Activated CD4-positive, alpha-beta T cell treated with anti-CD3 and anti-CD28 coated beads for 24 hours (primary cell): ENCODE measurements at places on chromosomes 16 and 17.

GRCh38 chr17:9421525-9421924 is 154.1 kb downstream of the STX8 start:
- DNase-seq: no peak

DNA sequence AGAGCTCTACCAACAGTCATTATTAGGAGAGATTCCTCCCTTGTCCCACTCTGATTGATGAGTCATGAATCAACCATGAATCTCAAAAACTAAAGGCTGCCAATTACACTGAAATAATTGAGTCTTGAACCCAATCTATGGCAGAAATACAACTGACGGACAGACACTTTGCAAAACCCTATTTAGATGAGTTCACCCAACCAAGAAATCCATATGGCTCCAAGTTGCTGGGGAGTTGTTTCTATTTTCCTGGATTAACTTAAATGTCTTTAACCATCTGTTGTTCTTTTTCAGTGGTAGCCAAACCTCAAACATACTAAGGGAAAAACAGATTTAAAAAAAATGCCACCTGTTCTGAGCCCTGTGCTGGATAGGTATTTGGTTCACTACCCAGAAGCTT is 151.0 kb downstream of the SHISA9 start:
- DNase-seq: no peak

- no peak for DNase-seq
Measured at GRCh38 chr17:50926523-50926922, 60.4 kb upstream of the TOB1 start.

- DNase-seq: no peak
Measured at GRCh38 chr16:86406056-86406455, 104.3 kb upstream of the FOXF1 start.

DNA sequence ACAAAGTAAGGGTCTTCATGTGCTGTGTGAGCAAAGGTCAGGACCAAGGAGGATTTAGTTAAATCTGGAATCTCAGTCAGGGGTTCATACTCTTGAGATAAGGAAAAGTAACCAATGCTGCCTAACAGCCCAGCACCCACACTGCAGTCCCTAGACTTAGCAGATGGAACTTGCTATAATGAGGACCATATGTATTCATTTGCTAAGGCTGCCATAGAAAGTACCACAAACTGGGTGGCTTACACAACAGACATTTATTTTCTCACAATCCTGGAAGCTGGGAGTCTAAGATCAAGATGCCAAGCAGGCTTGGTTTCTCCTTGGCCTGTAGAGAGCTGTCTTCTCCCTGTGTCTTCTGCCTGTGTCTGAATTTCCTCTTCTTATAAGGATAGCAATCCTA is 20.8 kb downstream of the ZP2 start:
- no peak for DNase-seq

DNA sequence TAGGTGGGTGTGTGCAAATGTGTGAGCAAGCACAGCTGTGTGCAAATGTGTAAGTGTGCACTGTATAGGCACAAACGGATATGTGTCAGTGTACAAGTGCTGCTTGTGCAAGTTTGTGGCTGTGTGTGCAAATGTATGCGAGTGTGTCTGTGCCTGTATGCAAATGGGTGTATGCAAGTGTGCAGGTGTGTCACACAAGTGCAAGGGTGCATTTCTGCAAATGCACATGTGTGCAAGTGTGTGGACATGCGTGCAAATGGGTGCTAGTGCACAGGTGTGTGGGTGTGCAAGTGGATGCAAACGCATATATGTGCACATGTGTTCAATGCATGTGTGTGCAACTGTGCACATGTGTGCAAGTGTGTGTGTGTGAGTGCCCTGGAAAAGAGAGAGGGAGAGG is 76.5 kb upstream of the TNRC6C start:
- DNase-seq: no peak

DNA sequence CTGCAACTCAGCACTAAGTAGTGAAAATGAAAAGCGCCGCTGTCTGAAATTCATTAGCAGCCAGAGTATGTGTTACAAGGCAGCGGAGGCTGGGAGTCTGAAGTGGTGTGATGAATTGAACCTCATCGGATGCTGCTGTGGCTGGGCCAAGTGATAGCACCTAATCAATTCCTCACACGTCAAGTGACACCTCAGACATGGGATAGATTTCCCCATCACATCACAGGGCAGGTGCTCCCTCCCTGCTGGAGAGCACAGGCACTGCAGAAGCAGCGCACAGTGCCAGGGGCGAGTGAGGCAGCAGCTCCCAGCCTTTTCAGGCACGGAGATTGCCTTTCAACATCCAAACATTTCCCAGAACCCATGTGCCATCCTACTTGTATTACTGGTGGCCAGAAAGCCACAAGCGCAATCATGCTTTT is 32.2 kb downstream of the DRC3 start:
- DNase-seq: no peak

DNA sequence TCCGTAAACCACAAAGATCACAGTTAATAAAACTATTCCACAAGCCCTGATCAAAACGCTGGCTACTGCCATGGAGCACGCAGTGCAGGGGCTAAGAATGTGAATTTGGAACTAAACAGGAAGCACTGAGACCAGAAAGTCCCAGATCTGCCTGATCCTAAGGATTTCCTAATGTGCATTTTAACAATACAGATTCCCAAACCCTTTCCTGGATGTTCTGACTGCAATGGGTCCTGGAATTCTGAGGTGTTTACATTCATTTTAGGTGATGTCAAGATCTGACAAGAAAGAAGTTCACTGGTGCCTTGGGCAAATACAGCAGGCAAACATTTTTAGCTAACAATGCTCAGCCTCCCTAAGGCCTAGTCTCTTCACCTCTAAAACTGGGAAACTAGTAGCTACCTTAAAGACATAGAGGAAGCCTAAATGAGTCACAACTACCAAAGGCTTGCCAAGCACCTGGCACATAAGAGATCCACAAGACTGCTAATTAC is 10.3 kb downstream of the NSMCE1 start:
- DNase-seq: no peak

GRCh38 chr17:80835816-80836657 is 155.6 kb upstream of the CHMP6 start:
- DNase-seq: no peak

- no peak for DNase-seq
Measured at GRCh38 chr16:69555437-69555836, 10.3 kb upstream of the NFAT5 start.

- no peak for DNase-seq
Measured at GRCh38 chr17:73863761-73864535, 219.7 kb upstream of the SDK2 start.

DNA sequence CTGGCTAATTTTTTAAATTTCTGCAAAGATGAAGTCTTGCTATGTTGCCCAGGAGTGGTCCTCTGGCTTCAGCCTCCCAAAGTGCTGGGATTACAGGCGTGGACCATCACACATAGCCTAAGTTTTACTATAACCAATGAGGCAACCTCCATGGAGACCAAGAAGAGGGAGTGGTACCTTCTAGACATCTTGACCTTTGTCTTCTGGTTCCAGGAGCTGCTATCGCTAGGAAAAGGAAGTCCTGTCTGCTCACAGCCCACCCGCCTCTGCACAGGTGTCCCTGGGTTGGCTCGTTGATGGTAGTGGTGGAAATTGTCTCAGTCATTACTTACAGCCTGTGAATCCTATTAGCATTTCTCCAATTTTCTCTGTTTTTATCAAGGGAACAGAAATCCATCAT is 169.7 kb downstream of the PRKCA start:
- DNase-seq: no peak

- DNase-seq: no peak
Measured at GRCh38 chr17:1561420-1562175, 994 bp downstream of the PITPNA start.

DNA sequence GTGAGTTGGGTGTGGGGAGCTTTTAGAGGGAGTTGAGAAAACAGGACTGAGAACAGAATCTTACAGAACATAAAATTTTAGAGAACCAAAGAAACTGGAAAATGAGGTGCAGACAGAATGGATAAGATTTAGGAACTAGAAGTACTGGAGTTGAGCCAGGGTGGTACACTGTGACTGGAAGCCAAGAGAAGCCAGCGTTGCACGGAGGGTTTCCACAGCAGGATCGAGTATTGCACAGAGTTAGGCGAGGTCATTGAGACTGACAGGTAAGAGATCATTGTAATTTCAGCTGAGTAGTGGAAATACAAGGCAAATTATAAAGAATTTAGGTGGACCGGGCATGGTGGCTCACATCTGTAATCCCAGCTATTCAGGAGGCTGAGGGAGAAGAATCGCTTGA is 6.6 kb downstream of the GSDMA start:
- DNase-seq: no peak

GRCh38 chr17:62824290-62825131 is 16.4 kb upstream of the MARCHF10 start:
- DNase-seq: no peak

DNA sequence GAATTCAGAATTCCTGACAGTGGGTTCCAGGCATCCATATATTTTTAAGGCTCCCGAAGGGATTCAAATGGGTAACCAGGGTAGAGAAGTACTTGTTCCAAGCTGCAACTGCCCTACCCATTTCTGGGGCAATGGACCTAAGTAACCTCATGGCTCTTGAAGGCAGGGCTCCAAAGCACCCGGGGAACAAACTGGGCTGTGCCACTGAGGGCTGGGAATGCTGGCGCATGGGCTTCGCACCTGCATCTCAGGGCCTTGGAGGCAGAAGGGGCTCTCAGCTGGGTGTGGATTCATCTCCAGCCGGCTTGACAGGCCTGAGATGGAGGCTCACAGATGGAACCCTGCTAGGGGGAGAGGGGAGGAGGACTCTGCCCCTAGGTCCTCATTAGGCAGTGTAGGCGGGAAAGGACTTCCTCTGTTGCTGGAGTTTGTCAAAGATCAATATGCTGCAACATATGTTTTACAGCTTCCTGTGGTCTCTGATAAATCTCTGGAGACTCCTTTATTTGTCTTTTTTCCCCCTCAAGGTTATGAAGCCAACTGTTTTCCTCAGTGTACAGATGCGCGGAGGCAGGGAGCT is 232.3 kb upstream of the NLRP1 start:
- DNase-seq: no peak

DNA sequence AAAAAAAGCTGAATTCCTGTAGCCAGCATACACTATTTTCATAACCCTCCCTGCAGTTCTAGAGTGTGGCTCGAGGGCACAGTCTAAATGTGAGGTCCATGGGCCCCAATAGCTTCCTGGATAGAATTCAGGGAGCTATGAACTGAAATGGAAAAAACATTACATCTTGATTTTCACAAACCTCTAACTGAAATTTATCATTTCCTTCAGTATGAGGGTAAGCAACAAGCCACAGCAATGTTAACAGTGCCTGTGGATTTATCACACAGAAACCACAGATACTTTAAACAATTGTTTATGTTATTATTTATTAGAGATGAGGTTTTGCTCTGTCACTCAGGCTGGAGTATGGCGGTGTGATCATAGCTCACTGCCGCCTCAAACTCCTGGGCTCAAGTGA is 18.2 kb downstream of the TMEM92 start:
- DNase-seq: no peak

DNA sequence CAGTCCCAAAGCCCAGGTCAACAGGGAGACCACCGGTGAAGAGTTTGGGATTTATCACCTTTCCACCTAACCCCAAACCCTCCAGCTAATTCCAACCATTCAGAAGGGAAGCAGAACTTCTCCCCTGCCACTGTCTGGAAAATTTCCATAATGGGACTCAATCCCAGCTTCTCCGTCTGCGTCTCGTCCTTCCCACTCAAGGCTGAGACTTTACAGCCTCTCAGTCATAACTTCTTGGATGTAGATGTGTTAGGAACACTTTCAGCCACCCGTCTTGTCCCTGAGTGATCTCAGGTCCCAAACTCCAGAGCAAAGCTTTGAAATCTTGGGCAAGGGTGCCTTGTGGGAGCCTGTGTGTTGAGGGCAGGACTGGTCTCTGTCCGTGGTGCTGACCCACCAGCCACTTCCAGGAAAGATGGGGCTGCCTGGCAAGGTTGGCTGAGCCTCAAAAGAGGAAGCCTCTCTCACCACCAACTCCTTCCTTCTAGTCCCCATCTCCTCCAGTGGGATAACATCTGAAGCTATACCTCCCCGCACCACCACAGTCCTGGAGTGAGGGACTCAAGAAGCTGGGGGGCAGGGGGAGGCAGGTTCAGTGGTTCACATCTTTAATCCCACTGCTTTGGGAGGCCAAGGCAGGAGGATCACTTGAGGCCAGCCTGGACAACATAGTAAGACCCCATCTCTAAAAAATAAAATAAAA is 9.3 kb downstream of the GAS2L2 start:
- no peak for DNase-seq

GRCh38 chr17:49980703-49981197 is 11.8 kb downstream of the DLX4 start:
- DNase-seq: no peak

- no peak for DNase-seq
Measured at GRCh38 chr17:82696916-82697807, 1.3 kb downstream of the RAB40B start.

DNA sequence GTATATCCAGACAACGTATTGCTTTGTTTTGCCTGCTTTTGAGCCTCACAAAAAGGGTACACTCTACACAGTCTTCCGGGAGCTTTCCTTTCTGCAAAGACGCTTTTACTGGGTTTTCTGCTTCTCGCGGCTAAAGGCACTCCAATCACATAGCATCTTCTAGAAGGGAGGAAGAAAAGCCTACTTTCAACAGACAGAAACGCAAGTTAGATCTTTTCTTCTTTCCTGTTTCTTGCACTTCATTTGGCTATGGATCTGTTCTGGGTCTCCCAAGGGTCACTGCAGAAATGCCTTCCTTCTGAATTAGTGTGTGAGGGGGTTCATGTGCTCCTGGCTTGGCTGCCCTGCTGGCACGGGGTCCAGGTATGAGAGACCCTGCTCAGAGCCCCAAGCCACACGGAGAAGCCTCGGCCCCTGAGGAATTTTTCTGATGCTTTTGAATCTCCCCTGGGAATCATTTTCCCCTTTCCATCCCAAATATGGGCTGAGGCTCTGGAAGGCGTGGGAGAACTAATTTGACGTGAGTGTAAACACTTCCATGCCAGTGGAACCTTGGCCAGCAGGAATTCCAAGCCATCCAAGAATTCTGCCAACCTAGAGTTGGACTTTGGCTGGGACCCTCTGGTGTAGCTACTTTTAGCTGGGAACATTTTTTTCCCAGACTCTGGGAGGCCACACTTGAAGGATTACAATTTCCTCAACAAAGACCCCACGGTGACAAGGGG is 49.6 kb upstream of the NKD1 start:
- no peak for DNase-seq

DNA sequence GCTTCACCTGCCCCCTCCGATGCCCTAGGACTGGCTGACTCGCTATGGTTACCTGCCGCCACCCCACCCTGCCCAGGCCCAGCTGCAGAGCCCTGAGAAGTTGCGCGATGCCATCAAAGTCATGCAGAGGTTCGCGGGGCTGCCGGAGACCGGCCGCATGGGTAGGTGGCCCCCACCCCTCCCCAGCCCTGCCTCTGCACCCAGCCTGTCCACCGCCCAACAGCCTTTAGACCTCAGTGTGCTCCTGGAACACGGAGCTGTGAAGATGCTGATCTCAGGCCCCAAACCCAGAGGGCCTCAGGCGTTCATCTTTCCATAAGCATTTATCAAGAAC is 993 bp downstream of the MMP25 start:
- no peak for DNase-seq
